ENCODE measurements at places on chromosomes 3 and 15. TPM values are rescaled to one million over a fixed set of nuclear protein-coding genes. Genes with fewer than 3 reads are reported as not detected.
A peak's percentile ranks its signal among the peaks of the same experiment; 100 is the strongest.

DNA sequence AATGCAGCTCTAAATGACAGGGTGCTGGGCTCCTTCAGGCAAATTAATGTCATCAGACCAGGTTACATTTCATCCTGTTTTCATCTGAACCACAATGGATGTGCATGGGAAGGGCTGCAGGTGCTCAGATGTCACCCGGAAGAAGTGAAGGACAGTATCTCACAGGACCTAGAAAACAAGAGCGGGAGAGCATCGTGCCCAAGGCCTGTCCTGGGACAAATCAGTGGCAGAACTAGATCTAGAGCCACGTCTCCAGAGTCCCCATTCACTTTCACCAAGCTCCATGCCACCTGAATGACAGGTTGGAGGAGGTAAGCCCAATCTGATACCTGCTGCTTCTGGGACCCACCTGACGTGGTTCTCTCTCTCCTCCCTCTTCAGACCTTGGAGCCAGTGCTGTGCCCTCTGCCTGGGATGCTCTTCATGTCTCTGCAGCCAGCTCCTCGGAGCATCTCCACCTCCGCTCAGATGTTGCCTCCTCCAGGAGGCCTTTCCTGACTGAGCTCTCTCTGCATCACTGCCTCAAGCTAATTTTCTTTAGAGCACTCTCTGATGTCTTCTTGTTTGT is 77.3 kb downstream of the CPN2 start:
- no peak for DNase-seq

- DNase-seq: no peak
Measured at GRCh38 chr3:14859880-14860279, 41.1 kb downstream of the FGD5 start.

- peak; percentile 33 for DNase-seq
Measured at GRCh38 chr3:122356402-122356801, 26.6 kb downstream of the MIX23 start.

DNA sequence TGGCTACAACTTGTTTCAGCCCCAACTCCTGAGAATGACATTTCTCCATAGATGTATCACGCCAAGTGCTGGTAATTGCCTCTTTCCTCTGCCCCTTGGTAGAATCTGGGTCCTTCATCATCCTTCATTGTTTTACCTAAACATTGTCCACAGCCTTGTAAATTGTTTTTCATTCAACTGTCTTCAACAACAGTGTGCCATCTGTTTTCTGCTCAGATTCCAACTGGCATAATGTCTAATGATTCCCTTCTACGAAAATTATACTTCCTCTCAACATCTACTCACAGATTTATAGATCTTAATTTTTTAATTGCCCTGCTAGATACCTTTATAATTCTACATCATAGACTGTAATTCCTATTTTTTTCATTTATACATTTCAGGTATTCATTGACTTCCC is 226.9 kb downstream of the TPRG1 start:
- DNase-seq: no peak

- no peak for DNase-seq
Measured at GRCh38 chr3:122694966-122695365, 14.3 kb downstream of the PARP14 start.

- DNase-seq: no peak
Measured at GRCh38 chr3:61158216-61158615, 93.0 kb downstream of the FHIT start.

DNA sequence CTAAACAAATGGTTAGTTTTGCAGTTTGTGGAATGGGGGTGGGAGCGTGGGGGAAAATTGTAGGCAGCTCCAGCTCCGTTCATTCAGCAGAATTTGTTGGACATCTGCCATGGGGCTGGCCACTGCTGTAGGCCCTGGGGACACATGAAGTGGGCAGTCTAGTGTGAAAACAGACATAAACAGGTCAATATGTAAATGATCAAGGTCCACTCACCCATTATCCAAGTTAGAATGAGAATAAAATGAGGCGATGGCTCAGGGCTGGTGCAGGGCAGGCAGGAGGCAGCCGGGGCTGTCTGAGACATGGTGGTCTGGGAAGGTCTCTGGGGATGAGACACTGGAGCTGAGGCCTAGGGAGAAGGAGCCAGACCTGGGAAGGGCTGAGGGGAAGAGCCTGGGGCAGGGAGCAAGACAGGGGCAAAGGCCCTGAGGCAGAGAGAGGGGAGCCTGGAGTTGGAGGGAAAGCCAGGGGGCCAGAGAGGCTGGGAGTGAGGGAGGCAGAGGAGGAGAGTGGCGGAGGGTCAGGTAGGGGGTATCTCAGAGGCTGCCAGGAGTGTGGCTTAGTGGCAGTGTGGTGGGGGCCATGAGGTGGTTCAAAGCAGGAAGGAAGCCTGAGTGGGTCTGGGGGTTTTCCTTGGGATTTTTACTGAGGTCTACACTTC is 6.2 kb upstream of the SLC6A6 start:
- no peak for DNase-seq

- peak; percentile 54 for DNase-seq
Measured at GRCh38 chr3:194540274-194540905, 53.6 kb upstream of the ATP13A3 start.

GRCh38 chr3:161386991-161387770 is 15.9 kb upstream of the SPTSSB start:
- DNase-seq: no peak

DNA sequence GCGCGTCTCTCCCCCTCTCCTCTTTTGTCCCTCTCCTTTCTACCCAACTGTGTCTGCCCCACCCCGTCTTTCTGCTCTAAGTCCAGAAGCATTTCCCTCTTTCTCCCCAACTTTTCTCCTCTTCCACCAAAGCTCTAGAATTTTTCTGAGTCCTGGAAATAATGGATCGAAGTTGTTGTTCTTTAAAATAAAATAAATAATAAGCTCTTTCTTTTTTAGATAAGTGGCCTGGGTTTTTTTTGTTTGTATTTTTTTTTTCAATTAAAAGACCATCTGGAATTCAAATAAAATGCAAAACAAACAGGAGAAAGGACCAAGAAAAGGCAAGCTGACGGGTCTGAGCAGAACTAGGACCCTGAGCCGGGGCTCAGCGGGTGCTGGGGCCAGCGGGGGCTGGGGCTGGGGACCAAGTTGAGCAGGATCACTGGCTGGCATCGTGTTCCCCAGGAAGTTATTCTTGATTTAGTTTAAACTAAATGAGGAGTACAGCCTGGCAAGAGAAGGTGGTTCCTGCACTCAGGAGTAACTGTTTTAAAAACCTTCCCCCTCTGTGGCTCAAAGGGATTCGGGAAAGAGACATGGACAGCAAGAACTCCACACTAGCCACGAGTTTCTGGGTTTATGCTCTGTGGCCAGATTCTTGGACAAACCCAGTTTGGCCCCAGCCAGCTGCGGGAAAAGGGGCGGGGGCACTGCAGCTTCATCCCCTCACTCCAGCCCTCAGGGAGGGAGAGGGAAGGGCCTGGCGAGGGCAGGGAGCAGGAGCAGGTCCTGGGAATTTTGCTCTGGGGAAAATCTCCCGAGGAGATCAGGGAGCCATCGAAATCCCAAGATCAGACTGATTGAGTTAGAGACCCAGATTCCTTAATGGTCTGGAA is 8.4 kb downstream of the GATA2 start:
- peak; percentile 47 for DNase-seq

GRCh38 chr3:184366619-184367289 is 5.2 kb downstream of the POLR2H start:
- DNase-seq: no peak

DNA sequence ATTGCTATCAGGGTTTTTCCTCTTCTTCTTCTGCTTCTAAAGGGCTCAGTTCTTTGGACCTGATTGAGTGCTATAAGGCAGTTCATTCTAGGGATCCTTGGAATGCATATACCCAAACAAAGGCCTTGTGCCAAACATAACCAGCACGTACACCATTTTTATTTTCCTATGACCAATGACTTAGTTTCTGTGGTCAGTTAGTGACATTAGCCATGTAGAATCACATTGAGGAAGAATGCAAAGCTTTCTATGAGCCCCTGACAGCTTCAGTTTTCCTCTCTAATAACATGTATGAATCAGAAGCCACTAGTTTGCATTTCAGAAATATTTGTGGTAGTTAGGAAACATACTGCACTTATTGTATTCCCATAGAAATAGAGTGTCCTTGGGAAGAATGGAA is 240.0 kb downstream of the THRB start:
- no peak for DNase-seq

- no peak for DNase-seq
Measured at GRCh38 chr3:32323604-32324003, 68.0 kb upstream of the CMTM7 start.

EOMES gene
- total RNA-seq: not detected

KY gene
- not detected for total RNA-seq

GMNC gene
- total RNA-seq: not detected

GPR27 gene
- total RNA-seq: not detected

IQCH gene
- 1.4 TPM for total RNA-seq

PRICKLE2 gene
- 2.5 TPM for total RNA-seq

Measured in dermis blood vessel endothelial cell (primary cell).